ENCODE measurements at places on chromosomes 16 and 17.

DNA sequence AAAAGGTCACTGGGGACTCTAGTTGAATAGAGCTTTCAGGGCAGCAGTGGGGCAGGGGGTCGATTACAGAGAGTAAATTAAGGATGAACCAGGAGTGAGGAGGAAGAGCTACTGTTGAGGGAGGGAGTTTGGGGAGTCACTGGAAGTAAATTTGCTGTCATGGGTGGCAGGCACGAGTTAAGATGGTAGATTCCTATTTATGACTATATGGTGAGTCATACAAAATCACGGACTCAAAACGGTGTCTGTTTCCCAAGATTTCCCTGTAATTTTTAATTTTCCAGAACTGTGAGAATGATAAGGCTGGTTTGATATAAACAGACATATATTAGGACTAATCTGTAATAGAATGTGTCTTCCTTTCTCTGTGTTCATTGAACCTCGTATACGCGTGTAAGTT lies 287.6 kb upstream of the GOT2 start:
- DNase-seq = peak; percentile 27

- no peak for DNase-seq
Observed at GRCh38 chr17:33492731-33493265, 199.7 kb upstream of the ASIC2 start.

GRCh38 chr16:739560-740458 lies 988 bp downstream of the CIAO3 start:
- no peak for DNase-seq

DNA sequence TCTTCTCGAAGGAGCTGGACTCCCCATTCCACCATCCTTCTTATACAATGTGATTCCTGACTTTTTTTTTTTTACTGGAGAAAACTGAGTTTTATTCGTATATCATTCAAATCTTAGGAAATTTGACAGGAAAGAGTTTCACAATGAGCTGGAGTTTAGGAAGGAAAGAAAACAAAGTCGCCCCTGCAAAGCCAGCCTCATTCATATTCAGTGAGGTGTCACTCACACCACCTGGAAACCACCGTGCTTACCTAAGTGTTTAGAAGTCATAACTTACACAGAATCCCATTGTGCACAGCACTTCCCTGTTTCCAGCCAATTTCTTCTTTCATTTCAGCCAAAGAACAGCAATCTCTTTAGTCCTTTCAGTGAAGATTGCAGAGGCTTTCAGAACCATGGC lies 90.3 kb upstream of the CHMP6 start:
- peak; percentile 46 for DNase-seq

DNA sequence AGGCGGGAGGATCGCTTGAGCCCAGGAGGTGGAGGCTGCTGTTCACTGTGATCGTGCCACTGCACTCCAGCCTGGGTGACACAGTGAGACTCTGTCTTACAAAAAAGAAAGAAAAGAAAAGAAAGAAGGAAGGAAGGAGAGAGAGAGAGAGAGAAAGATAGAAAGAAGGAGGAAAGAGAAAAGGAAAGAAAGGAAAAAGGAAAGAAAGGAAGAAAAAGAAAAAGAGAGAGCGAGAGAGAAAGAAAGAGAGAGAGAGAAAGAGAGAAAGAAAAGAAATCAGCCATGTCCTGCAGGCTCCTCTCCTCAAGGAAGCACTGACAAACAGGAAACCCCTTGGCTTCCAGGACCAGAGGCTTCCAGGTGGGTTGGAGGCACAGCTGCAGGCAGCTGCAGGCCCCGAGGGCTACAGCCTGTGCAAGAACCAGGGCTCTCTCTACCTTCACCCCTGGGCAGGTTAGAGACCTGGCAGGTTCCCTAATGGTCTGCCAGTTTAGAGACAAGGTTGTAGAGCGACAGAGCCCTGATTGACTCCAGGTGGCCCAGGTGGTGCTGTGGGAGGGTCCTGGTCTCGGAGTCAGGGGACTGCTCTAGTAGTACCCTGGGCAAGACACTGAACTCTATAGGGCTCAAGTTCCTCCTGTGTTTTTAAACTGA lies 53.8 kb downstream of the PECAM1 start:
- no peak for DNase-seq

GRCh38 chr17:65254166-65254565 lies 117.0 kb downstream of the RGS9 start:
- DNase-seq = no peak

- no peak for DNase-seq
Observed at GRCh38 chr17:74999523-74999922, 12.1 kb downstream of the CDR2L start.

- no peak for DNase-seq
Observed at GRCh38 chr17:65977041-65977440, 214.9 kb downstream of the CEP112 start.

Measured in RWPE1 (cell line).